ENCODE measurements at places on chromosomes 12 and 14.
A peak's percentile ranks its signal among the peaks of the same experiment; 100 is the strongest.

DNA sequence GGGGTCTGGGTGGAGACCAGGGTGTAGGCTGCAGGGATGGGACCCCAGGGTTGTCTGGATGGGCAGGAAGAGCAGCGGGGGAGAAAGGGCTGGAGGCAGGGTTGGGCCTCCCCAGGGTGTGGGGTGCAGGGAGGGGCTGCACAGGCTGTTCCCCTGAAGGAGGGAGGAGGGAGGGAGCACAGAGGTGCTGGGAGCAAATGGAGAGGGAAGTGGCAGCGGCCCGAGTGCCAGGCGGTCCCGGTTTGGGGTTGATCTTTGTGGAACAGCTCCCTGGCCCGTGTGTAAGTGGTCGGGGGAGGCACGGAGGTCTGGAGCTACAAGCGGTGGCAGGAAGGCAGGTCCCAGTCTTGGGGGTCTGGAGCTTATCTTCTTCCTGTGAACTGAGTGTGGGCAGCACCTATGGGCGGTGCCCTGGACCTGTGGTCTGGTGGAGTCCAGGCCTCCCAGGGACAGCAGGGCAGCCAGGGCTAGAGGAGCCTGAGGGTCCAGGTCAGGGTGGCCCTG is 391.6 kb downstream of the TMEM121 start:
- DNase-seq: no peak

DNA sequence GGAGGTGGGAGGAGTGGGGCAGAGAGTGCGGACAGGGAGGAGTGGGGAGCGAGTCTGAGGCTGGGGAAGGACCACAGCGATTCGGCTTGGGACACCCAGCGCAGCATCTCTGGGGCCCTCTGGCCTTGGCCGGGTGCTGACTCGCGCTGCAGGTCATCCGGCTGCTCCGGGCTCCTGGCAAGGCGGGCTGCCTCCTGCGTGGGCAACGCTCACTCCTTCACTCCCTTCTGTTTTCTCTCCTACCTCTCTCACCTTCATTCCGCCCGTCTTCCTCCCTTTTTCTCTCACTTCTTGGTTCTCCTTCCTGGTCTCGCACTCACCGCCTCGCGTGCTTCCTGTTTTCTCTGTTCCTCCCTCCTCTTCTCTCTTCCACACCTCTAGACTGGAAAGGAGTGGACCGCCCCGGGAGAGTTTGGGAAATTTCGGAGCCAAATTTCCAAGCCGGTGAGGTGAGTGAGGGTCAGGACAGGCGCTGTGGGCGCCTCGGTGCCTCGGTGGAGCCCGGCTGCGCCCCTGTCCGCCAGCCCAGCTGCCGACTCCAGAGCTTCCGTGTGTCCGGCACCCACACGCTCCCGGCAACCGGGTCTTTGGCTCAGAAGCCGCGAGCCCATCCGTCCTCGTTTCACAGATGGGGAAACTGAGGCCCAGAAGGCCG is 86.7 kb downstream of the B4GALNT3 start:
- DNase-seq: no peak

DNA sequence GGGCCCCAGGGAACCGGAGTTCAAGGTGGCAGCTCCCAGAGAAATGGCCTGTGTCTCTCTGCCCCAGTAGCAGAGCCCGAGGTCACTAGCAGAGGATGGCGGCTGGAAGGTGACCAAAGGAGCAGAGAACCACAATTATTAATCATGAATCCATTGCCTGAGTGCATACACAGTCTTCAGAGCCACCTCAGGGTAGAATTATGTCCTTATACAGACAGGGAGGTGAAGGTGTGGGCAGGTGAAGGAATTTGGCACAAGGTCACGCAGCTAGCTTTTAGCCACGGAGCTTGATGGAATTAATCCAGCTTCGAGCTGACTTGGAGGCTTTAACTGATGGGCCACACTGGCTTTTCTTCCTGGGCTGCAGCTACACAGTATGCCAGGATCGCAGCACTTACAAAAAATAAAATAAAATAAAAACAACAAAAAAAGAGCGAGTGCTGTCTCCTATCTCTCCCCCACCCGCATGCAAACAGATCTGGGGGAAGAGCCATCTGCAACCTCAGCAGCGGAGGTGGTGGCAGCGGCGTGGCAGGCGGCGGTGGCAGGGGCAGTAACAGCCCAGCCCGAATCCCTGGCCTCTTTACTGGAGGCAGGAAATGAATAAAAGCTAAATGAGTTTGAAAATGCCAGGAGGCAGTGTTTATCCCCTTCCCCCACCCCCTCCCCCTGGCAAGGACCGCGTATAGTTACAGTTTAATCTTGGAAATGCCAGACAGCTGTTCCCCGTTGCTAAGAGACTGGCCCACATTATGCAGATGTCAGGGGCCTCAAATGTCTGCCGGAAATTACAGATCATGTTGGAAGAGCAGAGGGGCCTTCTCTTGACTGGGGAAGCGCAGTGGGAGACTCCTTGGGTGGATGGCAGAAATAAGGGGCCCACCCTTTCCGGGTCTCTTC is 93.5 kb downstream of the LRRC74A start:
- no peak for DNase-seq

DNA sequence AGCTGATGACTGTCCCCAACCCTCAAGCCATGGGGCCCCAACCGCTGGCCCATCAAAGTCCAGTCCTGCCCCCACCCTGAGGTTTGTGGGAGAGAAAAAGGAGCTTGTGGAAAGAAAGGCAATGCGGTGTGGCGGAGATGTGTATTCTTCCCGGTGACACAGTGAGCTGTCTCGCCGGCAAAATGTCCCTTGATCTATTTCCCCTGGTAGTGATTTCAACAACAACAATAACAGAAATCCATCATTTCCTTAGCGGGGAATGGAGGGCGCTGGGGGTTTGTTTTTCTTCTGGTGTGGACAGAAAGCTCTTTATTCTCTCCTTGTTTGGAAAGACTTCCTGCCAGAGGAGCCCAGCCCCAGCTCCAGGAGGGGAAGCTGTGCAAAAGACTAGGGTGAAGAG is 93.7 kb upstream of the LHX5 start:
- DNase-seq: no peak

GRCh38 chr14:104469591-104469990 is 110.0 kb upstream of the C14orf180 start:
- no peak for DNase-seq

DNA sequence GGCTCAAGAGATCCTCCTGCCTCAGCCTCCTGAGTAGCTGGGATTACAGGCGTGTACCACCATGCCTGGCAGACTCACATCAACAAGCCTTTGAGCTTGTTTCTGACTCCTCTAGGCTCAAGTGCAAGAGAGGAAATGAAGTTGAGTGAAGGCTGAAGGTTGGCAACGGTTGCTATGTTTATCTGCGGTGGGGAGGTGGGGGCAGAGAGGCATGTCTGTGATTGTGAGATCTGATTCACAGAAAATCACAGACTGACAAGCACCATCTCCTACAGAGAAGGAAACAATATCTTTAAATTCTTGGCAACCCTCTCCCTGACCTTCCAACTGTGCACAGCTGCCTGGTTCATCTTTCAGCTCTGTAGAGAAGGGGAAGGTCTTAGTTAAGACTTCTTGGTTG is 22.1 kb upstream of the NINJ2 start:
- DNase-seq: peak; percentile 57

DNA sequence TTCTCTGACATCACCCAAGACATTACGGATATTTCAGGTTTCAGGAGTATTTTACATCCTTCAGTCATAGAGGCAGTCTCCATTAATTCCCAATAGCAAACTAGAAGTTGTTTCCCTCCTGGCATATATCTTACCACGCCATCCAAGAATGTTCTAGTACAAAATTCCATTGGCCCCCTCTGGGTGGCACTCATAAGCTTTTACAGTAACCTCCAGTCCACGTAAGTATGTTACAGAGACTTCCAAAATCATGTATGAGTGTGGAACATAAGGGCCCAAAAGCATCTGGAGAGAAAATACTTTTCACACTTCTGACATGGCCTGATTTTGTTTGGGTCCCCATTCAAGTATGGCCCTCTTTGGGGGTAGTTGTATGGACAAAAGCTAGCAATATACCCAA is 58.1 kb upstream of the DHRS4 start:
- no peak for DNase-seq

DNA sequence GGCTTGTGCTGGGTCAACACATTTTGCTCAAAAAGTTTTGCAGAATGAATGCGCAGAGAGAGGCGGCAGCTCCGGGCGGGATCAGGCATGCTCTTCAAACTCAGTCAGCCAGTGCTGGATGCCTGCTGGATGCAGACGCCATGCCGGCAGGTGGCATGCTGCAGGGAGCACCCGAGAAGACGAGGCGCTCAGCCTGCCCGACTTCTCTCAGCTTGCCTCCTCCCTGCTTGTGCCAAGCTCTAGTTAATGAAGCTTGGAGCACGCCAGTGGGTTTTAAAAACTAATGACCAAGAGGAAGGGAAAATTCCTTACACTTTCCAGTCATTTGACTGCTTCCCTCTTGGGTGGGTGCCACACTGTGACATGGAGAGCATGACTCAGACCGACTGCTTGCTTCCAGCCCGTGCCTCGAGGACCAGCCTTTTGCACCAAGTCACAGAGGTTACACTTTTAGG is 39.8 kb downstream of the SLC24A4 start:
- no peak for DNase-seq

DNA sequence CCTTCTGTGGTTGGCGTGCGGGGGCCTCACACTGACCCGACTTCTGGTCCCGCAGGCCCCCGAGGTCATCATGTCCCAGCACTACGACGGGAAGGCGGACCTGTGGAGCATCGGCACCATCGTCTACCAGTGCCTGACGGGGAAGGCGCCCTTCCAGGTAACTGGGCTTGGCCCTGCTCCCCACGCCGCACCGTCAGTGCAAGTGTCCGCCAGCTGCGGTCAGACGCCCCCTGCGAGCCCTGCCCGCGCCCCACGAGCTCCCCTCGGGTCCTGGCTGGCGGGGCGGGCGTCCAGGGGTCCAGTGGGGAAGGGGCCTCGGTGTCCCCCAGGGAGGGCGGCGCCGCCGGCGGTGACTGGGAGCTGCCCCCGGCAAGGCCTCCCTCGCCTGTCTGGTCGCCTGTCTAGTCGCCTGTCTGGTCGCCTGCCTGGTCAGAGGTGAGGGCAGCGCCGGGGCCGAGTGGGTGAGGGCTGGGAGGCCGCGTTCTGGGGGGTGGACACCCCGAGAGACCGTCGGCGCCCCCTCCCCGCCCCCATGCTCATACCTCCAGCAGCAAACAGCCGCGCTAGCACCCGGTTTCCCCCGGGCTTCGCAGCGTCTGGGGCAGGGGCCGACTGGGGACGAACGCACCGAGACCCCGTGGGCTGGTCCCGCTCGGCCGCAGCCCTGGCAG is 14.8 kb downstream of the ULK1 start:
- DNase-seq: no peak

DNA sequence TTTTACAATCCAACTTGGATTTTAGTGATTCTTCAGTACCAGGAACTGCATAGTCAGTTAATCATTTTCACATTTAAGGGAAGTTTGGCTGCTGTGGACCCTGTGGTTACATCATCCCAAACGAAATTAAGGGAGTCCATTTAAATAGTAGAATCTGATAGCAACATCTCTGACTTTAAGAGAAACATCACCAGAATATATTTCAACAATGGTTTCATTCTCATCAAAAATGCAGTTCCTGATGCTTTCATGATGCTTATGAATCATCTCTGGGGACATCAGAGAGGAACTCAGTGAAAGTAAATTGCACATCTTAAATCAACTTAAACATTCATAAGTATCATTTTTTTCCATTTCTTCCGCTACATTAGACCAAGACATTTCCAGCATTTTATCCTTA is 1170.7 kb downstream of the FSCB start:
- DNase-seq: no peak

DNA sequence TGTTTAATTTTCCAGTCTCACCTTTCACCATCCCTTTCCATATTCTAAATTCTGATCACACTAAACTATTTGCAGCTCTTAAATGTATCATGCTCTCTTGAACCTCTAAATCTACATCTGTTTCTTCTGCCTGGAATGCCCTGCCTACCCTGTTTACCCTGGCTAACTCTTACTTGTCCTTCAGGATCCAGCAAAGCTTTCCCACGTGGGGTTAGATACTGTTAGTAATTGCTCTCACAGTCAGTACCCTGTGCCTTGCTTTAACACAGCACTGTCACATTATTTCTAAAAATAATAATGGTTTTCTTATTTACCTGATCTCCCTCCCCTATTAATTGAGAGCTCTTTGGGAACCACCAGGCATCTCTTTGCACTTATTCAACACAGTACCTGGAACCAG is 333.0 kb downstream of the CEP128 start:
- no peak for DNase-seq

GRCh38 chr12:3533703-3534386 is 42.8 kb downstream of the PRMT8 start:
- no peak for DNase-seq

- no peak for DNase-seq
Measured at GRCh38 chr12:27772328-27773049, 7.5 kb upstream of the KLHL42 start.

DNA sequence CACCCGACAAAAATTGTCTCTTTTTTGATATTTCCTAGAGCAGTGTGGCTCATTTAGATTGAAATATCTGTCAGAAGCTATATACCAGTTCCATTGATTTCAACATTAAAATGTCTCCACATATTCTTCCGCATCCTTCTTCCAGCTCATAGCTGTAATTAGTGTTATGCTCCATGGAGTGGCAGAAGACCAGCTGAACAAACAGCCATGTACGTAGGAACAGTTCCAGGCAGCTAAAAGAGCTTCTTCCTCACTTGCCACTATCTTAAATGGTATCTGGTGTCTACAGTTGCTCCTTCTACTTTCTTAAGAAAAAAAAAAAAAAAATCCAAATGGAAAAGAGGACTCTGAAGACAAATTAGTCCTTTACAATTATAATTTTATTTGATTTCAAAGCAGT is 848.0 kb downstream of the DIO2 start:
- no peak for DNase-seq

GRCh38 chr12:22437031-22437806 is 102.7 kb upstream of the ST8SIA1 start:
- DNase-seq: no peak

DNA sequence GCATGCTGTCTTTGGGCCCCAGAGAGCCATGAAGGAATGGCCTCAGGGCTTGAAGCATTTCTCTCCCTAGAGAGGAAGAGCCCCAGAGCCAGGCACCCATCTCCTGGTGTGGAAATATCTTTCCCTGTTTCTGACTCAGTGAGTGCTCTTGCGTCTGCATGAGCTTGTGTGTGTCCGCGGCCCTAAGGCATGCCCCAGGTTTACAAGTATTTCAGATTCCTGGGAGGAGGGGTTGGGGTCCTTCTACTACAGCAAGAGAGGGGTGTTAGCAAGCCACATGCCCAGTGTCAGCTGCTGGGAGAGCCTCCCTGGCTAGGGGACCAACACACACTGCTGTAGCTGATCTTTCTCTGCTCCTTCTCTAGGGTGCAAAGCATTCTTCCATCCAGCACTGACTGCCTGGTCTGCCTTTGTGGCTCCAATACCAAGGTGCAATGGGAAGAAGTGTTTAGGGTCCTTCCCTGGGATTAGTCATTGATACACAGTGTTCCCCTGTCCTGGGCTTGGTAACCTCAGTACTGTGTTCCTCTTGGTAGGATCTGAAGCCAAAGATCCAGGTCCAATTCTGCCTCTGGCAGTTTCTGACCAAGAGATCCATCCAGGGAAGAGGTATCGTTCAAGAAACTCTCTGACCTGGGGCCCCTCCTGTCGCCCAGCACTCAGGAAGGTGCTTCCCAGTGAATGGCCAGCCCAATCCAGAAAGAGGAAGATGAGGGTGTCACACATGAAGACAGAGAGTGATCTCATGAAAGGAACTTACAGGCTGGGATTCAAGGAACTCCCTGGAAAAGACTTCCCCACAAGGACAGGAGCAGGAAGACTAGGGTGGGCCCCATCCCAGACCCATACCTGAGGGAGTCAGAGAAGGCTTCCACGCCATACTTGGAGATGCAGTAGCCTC is 3.1 kb downstream of the RDH16 start:
- no peak for DNase-seq

GRCh38 chr14:95527387-95528002 is 7.4 kb upstream of the GLRX5 start:
- DNase-seq: peak; percentile 64

- no peak for DNase-seq
Measured at GRCh38 chr14:92637864-92638263, 110.6 kb downstream of the LGMN start.

GRCh38 chr12:89461190-89461589 is 63.4 kb downstream of the GALNT4 start:
- no peak for DNase-seq
